Activated gamma-delta T cell (primary cell): ENCODE measurements at places on chromosomes 2 and 18.

- DNase-seq = no peak
Observed at GRCh38 chr18:35588995-35589394, 7.5 kb downstream of the GALNT1 start.

DNA sequence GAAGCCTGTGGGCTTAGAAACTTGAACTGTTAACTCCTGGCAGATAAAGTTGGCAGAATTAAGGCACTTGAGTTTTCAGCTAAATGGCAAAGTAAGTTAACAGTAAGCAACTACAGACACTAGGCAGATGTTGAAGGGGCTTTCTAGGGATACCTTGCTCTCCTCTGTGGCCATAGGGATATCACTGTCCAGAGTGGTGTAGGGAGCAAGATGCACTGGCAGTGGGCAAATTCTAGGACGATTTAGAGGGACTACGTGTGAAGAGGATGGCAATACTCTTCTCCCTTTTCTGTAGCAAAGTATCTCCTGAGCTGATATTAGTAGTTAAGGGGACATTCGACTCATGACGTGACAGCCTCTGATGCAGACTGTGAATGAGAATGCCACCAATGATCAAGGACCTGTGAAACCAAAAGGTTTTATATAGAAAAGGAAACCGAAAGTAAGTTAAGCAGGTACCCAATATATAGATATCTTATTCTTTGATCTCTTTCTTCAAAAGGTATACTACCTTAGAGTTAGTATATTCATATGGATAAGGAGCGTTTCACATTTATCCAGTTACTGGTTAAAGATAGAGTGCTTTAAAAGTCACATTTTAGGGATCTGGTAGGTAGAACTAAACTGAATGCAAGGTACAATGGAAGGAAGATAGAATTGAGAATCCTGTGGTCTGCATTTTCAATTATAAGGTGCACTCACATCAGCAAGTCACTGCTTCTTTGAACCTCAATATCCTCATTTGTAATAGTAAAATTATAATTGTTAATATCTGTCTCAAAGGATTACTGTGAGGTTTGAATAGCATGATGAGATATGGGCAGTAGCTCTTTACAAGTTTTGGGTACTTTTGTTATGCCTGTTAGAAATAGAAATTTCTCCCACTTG lies 106.4 kb downstream of the KCNH7 start:
- no peak for DNase-seq

GRCh38 chr2:181790716-181791649 lies 100.5 kb upstream of the ITPRID2 start:
- no peak for DNase-seq

DNA sequence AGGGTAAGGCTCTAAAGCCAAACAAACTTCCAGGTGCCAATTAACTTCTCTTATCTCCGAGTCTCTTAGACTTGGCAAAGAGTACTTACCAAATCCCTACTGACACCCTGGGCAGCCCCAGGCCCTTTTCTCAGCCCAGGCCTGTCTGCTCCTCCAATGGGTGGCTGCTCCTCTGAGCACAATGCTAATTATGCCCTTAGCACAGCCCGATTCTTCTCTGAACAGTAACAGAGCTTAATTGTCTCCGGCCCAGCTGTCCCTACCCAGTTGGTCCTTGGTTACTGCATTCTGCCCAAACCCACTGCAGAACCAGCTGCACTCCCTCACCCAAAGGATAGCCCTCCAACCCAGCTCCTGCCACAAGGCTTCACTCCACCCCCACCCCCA lies 110.3 kb downstream of the SMAD7 start:
- no peak for DNase-seq

DNA sequence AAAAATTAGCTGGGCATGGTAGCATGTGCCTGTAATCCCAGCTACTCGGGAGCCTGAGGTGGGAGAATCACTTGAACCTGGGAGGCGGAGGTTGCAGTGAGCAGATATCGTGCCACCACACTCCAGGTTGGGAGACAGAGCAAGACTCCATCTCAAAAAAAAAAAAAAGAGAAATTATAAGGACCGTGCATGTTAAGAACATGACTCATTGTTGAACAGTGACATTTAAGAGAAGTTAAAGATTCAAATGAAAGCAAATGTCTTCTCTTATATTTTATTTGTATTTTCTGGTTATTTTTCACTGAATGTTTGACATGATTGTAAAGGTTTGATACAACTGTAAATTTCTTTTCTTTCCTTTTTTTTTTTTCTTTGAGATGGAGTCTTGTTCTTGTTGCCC lies 69.6 kb downstream of the APLF start:
- DNase-seq = no peak

DNA sequence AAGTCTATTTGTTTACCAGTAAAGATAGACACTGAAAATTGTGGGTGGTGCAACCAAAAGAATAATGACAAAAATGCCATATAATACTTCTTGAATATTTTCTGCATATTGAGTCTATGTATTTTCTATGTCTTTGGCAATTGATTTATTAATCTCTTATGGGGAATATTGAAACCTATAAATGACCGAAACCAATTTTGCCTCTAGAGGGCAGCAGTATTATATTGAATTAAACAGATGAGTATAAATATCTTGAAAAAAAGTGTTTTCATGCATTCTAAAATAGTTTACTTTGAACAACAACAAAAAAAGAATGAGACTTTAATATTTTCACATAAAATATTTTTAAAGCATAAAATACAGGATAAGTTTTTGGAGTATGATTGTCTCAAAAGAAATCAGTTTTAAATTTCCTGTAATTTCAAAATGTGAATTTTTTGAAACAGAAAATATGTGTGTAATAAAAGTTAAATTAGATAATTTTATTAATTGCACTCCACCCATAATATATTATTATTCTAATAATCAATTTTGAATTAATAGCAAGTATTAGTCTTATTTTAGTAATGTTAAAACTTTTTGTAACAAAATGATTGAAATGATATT lies 49.9 kb upstream of the CALCRL start:
- DNase-seq = no peak

GRCh38 chr2:52974127-52974526 lies 793.5 kb upstream of the CHAC2 start:
- no peak for DNase-seq

GRCh38 chr2:201633661-201634249 lies 9.5 kb downstream of the TMEM237 start:
- DNase-seq = no peak

- no peak for DNase-seq
Observed at GRCh38 chr18:52869942-52870907, 530.2 kb downstream of the DCC start.

- no peak for DNase-seq
Observed at GRCh38 chr2:108786008-108786353, 590 bp upstream of the CCDC138 start.

DNA sequence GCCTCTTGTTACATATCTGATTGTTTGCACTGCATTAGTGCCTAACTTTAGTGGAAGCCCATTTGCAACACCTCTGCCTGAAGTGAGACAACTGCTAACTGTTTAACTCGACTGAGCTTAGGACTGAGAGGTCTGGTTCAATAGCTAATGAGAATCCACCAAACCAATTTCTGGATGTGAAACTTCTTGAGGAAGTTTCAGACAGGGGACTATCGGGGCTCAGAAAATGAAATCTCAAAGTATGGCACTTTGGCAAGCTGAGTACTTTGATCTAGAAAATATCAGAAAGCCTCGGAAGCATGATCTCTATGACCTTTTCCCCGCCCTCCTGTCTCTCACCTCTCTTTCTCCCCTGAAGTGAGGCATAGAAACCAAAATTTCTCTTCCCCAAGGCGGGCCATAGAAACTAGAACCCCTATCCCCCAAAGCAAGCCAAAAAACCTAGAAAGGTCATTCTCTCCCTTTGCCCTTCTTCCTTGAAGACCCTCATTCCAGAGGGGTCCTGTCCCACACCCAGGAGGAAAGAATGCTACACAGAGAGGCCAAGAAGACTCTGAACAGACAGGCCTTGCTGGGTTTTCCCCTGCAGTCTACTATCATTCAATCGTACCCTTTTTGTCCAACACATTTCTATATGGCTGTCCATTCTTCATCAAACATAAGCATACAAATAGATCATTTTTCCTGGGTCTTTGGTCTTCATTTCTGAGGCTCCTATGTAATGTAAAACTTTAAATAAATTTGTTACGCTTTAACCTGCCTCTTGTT lies 69.6 kb upstream of the CREB1 start:
- no peak for DNase-seq

- DNase-seq = no peak
Observed at GRCh38 chr2:46555011-46555410, 75.6 kb downstream of the TMEM247 start.

DNA sequence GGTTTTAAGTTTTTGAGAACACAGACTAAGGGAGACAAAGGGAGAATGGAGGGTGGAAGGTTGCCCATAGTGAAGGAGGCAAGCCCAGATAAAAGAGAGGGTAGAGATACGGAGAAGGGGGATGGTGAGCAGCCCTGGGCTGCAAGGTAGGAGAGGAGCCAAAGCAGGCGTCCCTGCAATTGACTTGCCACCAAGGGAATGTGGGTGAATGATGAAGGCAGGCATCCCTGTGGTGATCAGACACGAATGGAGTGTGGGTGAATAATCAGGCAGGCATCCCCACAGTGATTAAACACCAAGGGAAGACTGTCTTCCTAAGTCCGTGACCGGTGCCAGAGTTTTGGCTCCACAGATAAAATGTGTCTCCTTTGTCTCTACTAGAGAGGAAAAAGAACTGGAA lies 16.5 kb upstream of the ALPK2 start:
- DNase-seq = no peak

GRCh38 chr2:29114946-29115609 lies at the start of gene CLIP4:
Gene CLIP4, plus strand, starts transcription at chr2:29115415. Its CDS starts 5,974 bp downstream, at chr2:29121389.
- DNase-seq = peak; percentile 76

DNA sequence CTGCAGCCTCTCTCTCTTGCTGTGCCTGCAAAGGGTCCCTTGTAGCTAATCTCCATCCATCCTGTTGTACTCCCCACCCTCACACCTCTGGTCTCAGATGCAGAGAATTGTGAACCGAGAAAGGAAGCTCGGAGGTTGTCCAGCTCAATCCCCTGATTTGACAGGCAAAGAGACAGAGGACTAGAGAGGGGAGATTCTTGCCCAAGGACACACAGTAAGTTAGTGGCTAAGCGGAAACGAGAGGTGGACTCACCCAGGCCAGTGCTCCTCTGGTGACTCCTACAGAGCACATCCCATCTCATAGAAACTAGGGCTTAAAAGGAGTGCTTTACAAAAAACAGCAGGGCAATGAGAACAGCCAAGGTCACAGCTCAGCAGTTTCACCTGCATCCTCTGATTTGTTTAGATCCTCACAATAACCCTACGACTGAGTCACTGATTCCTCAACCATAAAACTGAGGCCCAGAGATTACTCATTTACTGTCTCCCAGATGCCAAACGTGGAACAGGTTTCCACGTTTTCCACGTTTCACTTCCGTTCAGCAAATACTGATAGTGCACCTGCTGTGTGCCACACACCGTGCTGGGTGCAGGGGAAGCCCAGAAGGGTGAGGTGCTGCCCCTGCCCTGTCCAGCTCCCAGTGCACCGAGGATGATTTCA lies 22.1 kb downstream of the EHD3 start:
- DNase-seq = no peak
